ENCODE measurements at places on chromosomes 2 and 18.

GRCh38 chr2:24577481-24577880, 86.4 kb downstream of the NCOA1 start:
- no peak for DNase-seq

DNA sequence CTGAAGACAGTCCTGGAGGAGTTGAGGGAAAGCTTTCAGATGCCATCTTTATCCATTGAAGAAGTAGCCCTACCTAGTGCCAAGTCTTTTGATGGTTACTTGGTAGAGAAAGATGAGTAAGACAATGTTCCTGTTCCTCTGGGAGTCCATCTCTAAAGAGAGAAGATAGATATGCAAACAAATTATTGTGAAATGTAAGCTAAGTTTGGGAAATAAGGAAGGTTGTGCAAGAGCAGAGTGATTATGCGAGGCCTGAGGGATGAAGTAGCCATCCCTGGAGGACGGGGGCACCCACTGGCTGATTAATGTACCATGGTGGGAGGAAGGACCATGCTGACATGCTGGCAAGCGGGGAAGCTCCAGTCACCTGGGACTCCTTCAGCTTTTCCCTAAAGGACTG, 994 bp upstream of the DTNA start:
- DNase-seq = no peak

DNA sequence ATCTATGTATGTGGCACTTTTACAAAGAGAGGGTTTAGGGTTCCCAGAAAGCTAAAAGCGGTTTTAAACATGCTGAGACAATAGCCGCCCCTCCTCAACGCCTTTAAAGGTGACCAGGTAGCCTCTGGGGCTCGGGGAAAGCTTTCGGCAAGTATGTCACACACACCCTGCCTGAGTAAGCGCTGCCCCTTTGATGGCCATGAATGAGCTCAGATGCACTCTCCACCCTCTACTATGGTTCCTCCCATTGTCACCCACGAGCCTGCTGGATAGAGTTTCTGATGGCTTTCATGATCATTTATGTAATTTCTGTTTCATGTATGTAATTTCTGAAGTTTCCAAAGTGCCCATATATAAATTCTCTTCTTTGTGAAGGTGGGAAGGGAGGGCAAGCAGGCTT, 44.1 kb upstream of the GRHL1 start:
- DNase-seq = no peak

- DNase-seq = no peak
Measured at GRCh38 chr2:208491641-208492040, 85.0 kb downstream of the PTH2R start.

- DNase-seq = no peak
Measured at GRCh38 chr2:84919885-84920580, 14.6 kb downstream of the TMSB10 start.

GRCh38 chr2:162217598-162217997, 25.6 kb downstream of the FAP start:
- no peak for DNase-seq
